ENCODE measurements at places on chromosomes 11 and 22.
A peak's percentile ranks its signal among the peaks of the same experiment; 100 is the strongest.

DNA sequence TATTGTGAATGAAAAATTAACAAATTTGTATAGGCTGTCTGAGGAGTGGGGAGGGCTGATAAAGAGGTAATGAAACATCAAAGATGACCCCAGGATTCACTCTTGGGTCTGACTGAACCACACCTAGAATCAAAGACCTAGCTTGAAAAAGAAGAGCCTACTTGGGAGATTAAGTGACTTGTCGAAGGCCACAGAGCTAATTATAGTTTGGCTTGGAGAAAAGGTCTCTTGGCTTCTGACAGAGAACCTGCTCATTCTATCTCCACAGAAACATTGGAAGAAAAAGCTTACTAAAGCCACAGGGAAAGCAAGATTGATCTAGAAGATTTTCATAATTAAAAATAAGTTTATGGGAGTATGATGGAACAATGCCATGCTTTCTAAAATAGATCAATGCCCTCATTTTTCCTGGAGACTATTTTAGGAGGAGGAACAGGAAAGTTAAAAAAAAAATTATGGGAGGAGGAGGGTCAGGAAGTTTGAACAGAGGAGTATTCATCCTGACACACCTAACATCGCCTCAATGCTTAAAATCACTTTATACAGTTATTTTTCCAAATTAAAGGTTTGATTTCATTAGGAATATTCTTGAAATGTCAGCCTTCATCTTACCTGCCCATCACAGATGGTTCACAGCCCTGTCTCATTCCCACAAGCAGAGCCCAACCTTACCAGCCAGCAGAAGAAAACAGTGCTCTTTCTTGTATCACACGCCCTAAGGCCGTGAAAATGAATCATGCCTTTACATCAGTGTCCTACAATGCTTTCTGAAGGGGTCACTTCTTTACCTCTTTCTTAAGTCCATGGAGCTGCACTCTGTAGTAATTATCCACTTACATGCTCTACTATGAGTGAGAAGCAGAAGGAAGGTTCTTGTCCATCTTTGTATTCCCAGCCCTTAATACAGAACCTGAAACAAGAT is 231.1 kb upstream of the MPPED2 start:
- no peak for DNase-seq

- no peak for DNase-seq
These were observed 30.0 kb downstream of the FSHB start for GRCh38 chr11:30260813-30261212.

GRCh38 chr11:115333121-115333520 is 171.1 kb downstream of the CADM1 start:
- no peak for DNase-seq

DNA sequence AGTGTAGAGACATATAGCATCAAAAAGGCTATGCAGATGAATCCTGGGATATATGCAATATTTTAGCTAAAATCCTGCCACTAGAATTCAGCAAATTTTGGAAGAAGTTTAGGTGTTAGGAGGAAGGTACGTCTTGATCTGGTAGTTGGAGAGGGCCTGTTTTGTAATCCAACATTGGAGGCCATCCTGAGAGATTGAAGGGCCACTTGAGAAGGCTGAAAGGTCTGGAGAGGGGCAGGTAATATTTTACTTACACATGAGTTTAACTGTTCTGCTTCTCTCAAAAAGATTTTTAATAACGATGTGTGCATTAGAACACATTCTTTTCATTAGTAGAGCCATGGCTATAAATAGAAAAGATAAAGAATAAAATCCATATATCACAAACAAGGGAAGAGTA is 422.1 kb downstream of the RAB38 start:
- no peak for DNase-seq

- no peak for DNase-seq
These were observed 1.7 kb upstream of the TYMP start for GRCh38 chr22:50531546-50531961.

DNA sequence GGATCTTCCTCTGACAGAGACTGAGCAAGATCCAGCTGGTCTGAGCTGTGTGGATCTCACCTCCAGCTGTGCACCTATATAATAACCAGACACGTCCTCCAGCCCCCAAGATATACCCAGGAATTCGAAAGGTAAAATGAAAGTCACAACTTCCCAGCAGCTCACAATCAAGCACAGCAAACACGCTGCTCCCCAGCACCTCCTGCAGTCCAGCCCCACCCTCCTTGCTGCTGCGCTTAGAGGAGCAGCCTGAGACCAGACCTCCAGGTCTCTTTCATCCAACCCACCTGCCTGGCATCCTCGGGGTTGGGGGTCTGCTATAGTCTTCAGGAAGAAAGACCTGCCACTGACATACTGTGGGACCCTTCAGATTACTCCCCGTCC is 3.0 kb upstream of the APOL4 start:
- no peak for DNase-seq

DNA sequence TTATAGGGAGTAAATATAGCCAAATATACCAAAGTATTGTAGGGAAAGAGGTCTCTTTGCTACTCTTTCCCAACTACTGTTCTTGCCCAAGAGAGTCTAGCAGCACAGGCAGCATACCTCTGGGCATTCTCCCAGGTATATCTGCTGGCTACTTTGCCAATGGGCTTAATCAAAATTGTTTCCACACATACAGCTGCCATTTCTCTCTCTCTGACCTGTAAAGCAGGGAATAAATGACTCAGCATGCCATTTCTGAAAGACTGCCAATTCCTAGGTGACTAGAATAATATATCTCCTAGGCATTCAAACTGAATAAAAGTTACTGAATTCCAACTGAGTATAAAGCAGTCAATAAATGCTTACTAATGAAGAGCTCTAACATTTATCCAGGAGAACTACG is 44.6 kb downstream of the RDX start:
- peak; percentile 93 for DNase-seq

- DNase-seq, result no peak
These were observed 47.5 kb downstream of the CDKN1C start for GRCh38 chr11:2838091-2838490.

- no peak for DNase-seq
These were observed 836.0 kb downstream of the JRKL start for GRCh38 chr11:97225794-97226193.

- no peak for DNase-seq
These were observed 28.6 kb upstream of the APOL5 start for GRCh38 chr22:35688913-35689675.

DNA sequence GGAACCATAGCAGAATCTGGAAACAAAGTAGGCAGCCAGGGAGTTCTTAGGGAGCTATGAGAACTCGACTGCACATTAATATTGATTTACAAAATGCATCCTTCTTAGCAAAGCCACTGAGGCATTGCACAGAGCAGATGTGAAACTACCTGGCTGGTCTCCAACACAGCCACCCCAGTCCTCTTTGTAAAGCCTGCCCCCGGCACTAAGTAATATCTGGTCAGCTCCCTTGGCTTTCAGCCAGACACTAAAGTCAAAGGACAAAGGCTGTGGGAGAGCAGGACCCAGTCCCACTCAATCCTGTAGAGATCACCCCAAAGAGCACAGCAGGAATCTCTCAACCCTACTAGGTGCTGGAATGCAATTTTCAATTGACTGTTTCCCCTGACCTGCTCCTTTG is 12.8 kb downstream of the XRRA1 start:
- no peak for DNase-seq

DNA sequence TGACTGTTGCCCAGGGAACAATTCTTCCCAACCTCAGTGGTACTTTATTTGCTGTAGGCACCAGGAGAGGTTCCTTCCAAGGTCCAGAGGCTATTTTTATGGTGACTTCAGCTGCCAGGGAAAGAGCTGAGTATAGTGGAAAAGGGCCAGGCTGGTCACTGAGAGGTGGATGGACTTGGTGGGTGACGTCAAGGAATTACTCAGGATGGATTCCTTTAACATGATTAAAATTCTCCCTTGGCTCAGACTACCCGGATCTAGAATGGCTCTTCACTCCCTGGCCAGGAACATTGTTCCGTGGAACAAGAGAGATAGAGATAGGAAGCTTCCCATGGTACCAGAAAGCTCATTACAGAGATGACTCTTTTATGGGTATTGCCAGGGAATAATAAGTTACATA is 8.7 kb upstream of the CALCA start:
- DNase-seq, result no peak

DNA sequence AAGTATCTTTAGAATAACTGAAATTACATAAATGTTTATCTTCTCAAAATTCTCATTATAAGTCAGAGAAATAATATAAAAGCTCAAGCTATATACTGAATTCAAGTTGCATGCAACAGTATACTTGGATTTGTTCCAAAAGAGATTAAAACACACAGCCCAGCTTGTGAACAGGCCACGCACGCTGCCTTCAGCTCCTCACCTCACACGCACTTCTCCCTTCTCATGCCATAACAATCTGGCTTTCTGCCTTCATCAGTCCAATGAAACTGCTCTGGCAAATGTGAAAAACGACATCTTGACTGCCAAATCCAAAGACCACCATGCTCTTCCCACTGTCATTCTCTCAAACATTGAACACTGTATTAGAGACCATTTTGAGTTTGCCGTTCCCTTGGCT is 22.1 kb downstream of the ATP6V1E1 start:
- peak; percentile 3 for DNase-seq

- no peak for DNase-seq
These were observed 1.4 kb upstream of the AMOTL1 start for GRCh38 chr11:94766713-94767206.
